SIG-M5 (cell line): ENCODE measurements at places on chromosomes 11 and 22.

- no peak for DNase-seq
Observed at GRCh38 chr11:121800731-121801393, 315.2 kb downstream of the BLID start.

GRCh38 chr11:110200241-110200640 lies 96.2 kb downstream of the RDX start:
- DNase-seq: no peak

DNA sequence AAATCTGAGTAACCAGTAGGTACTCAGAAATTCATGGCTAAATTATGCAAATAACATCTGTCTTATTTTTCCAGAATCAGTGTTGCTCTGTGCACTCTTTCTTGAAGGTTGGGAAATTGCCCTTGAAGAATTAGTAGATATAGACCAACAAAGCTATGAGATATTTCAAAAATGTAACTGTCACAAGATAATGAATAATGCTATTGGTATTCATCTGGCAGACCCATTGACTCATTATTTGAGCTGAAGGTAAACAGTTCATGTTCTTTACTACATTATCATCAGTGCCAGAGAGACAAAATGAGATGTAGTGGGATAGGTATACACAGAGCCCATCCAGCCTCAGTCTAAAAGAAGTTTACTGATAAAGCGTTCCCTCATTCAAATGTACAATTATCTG lies 274.7 kb downstream of the CASP12 start:
- no peak for DNase-seq

GRCh38 chr11:130330101-130330684 lies 15.5 kb upstream of the ZBTB44 start:
- DNase-seq: no peak

GRCh38 chr11:12174477-12175143 lies 64.2 kb downstream of the MICAL2 start:
- DNase-seq: peak; percentile 58

GRCh38 chr22:49483946-49484345 lies 343.7 kb downstream of the BRD1 start:
- DNase-seq: no peak

- DNase-seq: no peak
Observed at GRCh38 chr11:83599066-83599465, 312.9 kb upstream of the CCDC90B start.

GRCh38 chr22:27372969-27373670 lies 428.4 kb downstream of the MN1 start:
- no peak for DNase-seq

- DNase-seq: no peak
Observed at GRCh38 chr22:41532908-41533825, 11.1 kb downstream of the POLR3H start.

- no peak for DNase-seq
Observed at GRCh38 chr11:58866788-58867187, 22.3 kb upstream of the GLYATL2 start.

DNA sequence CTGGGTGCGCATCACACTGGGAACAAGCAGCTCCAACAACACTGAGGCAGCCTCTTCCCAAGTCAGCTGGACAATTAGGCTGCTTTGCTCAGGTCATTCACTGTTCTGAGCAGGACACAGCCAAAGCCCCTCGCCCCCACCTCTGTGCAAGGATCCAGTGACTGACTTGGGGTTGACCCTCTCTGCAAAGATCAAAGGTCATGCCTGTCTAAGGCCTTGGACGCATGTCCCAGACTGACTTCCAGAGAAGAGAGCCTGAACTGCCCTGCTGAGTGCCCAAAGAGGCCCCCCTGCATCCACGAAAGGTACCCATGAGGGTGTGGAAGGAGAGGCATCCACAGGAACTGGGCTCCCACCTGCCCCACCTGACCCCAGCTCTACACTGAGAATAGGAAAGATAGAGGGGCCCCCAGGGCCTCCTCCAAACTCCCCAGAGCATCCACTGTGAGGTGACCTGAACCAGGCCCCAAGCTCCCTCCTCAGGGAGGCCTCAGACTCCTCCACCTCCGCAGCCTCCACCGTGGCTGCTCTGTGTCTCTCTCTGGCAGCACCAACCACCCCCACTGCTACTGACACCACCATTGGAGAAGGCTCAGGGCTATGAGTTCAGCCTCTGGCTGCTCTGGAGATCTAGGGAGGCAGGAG lies 53.5 kb downstream of the IGLL5 start:
- no peak for DNase-seq

DNA sequence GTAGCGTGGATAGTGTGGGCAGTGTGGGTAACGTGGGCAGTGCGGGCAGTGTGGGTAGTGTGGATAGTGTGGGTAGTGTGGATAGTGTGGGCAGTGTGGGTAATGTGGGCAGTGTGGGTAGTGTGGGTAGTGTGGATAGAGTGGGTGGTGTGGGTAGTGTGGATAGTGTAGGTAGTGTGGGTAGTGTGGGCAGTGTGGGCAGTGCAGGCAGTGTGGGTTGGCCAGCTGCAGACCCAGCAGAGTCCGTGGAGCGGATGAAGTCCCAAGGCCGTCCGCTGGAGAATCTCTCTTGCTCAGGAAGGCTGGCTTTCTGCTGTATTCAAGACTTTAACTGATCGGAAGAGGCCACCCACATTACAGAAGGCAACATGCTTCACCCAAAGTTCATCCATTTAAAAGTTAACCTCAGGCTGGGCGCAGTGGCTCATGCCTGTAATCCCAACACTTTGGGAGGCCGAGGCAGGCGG lies 26.1 kb upstream of the KRTAP5-6 start:
- no peak for DNase-seq

- no peak for DNase-seq
Observed at GRCh38 chr22:50146439-50147238, 23.9 kb upstream of the PANX2 start.

DNA sequence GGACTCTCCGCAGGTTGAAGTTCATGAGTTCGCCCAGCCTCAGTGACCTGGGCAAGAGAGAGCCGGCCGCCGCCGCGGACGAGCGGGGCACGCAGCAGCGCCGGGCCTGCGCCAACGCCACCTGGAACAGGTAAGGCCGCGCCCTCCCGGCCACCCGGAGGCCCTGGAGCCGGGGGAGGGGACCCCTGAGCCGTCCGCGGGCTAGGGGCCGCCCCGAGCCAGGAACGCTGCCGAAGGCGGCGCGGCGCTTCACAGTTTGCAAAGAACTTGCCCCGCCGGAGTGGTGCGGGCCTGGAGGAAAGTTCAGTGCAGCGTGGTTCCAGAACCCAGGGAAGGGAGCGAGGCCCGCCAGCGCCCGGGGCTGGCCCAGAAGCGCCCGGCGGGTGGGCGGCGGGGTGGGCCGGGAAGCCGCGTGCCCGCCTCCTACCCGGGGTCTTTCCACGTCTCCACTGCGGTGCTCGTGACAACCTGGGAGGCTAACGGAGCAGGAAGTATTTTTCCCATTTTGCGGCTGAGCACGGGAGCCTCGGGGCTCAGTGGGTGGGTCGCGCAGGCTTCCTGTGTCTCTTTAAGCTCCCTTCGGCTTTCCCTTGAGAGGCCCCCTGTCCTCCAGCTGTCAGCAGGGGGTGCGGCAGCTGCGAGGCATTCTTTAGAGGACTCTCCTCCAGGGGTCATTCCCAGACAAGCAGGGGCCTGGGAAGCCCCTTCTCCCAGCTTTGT lies 635 bp downstream of the PRR5 start:
- DNase-seq: no peak

- DNase-seq: no peak
Observed at GRCh38 chr22:36865346-36865745, 4.5 kb downstream of the NCF4 start.

DNA sequence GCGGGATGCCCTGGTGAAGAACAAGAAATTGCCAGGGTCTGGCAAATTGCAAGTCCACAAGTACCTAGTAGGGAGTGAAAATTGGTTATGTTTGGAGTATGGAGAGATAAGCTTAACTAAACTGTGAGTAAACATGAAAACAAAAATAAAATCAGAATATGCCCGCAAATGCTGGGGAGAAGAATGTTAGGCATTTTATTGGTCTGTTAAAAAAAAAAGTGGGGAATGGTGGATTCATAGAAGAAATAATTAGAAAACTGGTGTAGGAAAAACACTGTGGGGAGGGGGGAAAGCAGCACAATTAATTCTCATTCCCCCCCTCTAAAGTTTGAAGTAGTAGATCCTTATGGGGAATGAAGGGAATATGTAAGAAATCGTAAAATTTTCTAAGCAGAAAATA lies 40.6 kb upstream of the HSD17B12 start:
- DNase-seq: no peak
